ENCODE measurements at places on chromosomes 7 and 10.

DNA sequence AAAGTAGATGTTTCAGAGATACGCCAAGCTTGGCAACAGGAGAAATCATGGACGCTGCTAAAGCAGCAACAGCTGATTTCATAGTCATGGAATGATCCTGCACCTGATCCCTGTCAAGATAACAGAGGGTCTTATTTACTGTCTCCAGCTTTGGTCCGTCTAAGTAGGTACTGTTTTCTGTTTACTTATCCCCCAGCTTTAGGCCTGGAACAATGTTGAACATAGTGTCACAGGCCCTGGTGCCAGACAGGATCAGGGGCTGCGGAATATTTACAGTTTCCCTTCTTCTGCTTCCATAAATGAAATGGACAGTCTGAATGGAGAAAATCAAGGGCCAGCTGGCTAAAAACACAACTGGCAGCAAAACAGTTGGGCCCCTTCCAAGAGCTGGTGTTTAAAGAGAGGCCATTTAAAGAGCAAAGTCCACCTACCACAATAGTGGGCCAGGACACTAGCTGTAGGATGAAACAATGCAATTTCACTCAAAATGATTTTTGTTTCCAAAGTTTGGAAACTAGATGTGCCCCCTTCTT, 2.9 kb downstream of the GPR37 start:
- DNase-seq = no peak

GRCh38 chr10:91512458-91512857, 102.3 kb downstream of the HECTD2 start:
- no peak for DNase-seq

- DNase-seq = no peak
These were observed 252.0 kb downstream of the ELMO1 start for GRCh38 chr7:37196676-37197075.

GRCh38 chr10:106175760-106176377, 988.6 kb downstream of the SORCS1 start:
- no peak for DNase-seq

DNA sequence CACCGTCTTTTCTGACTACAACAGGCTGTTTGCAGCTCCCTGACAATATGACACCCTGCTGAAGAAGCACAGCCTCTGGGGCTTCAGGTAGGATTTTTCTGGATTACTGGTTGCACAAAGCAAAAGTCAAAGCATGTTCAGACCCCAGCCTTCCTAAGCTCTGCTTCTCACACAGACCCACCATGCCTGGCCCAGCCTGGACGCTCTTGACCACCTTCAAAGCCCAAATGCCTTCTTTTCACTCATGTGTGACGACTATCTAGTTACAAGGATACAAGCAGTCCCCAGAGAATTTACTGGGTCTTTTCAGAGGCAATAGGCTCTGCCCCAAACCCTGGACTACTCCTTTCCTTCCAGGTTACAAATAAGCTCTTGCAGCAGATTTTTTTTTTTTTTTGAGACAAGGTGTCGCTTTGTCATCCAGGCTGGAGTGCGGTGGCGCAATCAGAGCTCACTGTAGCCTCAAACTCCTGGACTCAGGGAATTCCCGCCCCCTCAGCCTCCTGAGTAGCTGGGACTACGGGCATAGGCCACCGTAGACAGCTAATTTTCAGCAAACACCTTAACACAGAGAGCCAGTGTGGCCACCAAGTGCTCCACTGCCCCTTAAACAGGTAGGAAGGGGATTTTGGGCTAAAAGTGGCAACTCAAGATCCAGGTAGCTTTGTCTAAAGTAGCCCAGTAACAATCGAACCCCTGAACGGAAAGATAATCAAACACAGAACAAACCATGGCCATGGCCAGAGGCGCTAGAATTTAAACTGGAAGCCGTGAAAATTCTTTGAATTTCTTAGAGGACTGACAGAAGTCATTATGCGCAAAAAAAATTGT, 16.2 kb downstream of the SVIL start:
- no peak for DNase-seq

GRCh38 chr10:48708144-48708543, 23.5 kb downstream of the WDFY4 start:
- DNase-seq = no peak

GRCh38 chr10:67771200-67771599, 66.8 kb downstream of the DNAJC12 start:
- DNase-seq = no peak

DNA sequence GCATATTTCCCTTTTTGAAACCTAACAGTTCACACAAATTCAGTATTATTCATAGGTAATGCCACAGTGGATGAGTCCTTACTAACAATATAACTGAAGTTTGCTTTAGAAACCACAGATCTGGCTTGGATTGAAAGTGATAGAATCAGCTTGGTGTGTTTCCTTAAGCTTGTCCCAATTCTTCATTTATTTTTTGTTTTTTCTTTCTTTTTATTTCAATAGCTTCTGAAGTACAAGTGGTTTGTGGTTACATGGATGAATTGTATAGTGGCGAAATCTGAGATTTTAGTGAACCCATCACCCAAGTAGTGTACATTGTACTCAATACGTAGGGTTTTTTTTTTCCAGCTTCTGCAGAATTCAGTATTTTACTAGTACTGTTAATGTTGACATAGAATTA, 518.2 kb upstream of the SEMA3D start:
- DNase-seq = no peak

DNA sequence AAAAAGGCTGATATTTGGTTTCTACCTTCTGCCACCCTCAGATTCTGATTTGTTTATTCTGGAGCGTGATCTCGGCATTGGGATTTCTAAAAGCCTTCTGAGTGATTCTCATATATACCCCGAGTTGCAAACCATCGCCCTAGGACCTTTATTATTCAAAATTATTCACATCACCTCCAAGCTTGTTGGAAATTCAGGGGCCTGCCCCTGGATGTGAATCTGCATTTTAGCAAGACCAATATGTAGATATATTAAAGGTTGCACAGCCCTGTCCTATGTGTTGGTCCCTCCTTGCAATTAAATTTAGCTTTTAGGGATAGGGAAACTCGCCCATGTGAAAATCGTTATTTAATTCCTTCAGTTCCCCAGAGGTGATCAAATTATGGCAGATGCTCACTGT, 9.0 kb upstream of the CHN2 start:
- DNase-seq = no peak

- no peak for DNase-seq
These were observed 10.8 kb downstream of the ICA1 start for GRCh38 chr7:8251195-8251594.

- no peak for DNase-seq
These were observed 5.4 kb downstream of the IDI1 start for GRCh38 chr10:1043532-1043995.

DNA sequence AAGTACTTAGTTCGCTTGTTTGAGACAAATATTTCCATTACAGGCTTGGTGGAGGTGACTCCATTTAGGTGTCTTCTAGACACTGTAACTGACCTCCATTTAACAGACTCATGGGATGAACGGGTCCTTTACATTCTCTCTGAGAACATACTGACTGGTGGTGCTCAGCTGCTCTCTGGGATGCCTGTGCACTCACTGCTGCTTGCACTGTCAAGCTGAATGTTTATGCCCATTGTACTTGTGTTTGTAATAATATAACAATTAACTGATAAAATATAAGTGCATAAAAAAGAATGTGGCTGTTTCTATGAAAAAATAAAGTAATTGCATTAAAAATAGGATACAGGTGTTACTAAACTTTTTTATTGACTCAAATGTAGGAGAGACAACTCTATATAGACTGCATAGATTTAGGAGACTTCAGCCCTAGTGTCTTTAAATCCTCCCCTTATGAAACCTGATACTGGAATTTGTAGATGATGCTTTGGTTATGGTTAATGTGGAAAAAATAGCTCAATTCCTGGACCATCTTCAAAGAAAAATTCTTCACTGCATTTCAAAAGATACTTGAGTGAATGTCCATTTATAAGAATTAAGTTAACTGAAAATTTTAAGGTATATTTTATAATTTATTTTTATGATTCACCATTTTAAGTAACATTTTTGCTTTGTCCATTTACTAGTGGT, 85.4 kb downstream of the CDK14 start:
- DNase-seq = no peak

- DNase-seq = no peak
These were observed 448 bp upstream of the PTER start for GRCh38 chr10:16436367-16436757.

- no peak for DNase-seq
These were observed 596.4 kb upstream of the GHITM start for GRCh38 chr10:83542774-83543411.

DNA sequence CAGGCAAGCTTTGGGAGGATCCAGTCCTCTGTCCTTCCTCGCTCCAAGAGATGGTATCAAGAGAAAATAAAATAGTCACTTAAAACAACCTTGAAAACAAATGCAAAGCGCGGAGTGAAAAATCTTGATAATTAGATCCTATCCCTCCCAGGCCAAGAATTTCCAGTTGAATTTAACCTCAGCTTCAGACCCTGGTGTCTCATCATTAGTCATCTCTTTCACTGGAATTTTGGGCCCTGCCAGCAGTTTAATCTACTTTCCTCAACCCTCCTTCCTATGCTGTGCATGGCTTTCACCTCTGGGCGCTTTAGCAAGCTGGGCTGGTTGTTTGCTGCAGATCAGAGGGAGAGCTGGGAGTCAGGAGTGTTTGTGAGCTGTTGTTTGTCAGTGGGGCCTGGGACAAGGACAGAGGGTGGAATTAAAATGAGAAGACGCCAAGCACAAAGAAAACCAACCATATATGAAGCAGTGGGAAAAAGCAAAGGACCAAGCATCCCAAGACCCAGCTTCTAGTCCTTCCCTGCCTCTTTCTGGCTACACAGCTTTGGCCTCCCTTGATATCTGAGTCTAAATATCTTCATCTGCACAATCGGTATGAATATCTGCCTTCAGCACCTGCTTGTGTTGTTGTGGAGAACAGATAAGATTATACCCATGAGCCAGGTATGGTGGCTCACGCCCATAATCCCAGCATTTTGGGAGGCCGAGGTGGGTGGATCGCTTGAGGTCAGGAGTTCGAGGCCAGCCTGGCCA, 13.5 kb downstream of the MYOF start:
- DNase-seq = no peak

- DNase-seq = no peak
These were observed 201.0 kb upstream of the PTN start for GRCh38 chr7:137544453-137545058.

DNA sequence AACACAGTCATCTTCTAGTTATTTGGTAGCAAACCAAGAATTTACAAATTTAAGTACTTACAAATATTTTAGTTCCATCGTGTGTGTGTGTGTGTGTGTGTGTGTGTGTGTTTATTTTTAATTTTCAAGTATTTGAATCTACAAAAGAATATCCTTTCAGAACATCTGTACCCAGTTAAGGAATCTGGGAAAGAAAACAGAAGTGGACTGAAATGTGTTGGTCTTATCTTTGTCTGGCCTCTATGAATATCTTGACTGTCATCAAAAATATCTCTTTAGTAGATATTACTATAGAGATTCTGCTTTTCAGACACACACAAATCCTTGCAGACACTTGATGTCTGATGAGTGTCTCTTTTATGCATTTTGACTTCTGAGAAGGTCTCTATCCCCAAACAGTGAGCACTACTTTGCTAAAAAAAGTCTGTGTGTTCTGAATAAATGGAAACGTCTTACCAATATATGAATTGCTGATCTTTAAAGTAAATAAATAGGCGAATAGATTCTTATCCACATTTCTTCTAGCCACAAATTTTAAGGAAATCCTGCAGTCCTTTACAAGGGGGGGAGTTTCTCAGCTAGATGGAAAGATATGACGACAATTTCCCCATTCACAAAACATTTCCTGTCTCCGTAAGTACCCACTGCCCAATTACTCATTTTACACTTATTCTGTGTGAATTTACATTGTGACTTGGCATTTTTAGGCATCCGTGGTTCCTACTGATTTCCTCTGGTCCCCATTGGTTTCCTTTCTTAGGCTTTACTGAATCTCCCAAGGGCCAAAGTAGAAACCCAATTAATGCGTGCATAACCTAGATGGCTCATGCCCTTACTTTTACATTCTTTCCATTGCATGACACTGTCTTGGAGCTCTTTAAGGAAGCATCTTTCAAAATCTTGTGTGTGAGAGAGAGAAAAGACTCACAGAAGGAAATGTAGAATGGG, 36.0 kb downstream of the NRCAM start:
- no peak for DNase-seq

- no peak for DNase-seq
These were observed 14.0 kb upstream of the ENTPD1 start for GRCh38 chr10:95741807-95742467.

DNA sequence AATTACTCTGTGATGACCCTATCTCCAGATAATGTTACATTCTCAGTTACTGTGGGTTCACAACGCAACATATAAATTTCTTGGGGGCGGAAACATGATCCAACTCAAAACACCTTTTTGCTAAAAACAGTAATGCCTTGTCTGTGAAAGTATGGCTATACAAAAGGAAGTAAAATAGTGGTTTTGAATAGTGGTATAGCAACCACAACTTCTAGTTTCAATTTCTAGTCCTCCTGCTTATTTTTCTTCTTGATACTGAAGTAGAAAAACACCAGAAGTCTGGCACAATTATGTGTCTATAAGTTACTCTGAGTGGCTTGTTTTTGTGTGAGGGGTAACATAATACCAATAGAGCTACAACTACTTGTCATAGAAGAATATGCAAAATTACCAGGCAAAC, 21.5 kb upstream of the ZNF800 start:
- DNase-seq = no peak

DNA sequence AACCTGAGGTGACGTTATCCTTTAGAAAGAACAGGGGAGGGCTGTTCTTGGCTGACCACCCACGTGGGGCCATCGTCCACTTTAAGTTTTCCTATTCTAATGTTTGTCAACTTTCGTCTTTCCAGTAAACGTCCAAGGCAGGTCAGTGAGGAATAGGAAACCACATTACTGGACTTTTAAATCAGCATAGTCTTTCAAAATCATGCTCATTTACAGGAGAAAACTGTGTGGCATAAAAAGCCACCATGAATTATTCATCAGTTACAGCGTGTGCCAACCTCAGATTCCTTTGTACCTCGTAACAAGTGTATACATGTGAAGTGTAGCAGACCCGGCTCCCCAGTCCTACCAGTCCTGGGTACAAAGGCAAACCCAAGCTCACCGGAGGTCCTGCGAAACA, 25.1 kb upstream of the ABLIM1 start:
- no peak for DNase-seq

GRCh38 chr10:116743266-116744064, 1.1 kb upstream of the HSPA12A start:
- no peak for DNase-seq

DNA sequence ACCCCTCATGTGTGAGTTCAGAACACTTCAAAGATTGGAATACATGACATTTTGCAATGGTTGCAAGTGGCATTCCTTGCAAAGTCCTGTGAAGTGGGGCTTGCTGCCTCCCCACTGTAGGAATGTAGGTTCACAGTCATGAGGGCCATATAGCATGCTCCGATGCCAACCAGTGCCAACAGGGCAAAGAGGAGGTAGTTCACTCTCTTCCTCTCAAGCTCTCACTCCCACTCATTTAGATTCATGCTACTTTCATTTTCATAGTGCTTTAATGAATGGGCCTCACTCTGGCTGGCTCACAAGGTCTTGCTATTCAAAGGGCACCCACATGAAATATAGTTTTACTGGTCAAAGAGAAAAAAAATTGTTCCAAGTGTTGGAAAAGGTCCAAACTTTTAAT, 169.9 kb upstream of the AOAH start:
- DNase-seq = no peak

GRCh38 chr10:111934931-111935330, 248.6 kb downstream of the GPAM start:
- no peak for DNase-seq

- DNase-seq = no peak
These were observed 62.6 kb upstream of the C1GALT1 start for GRCh38 chr7:7119729-7120128.

- no peak for DNase-seq
These were observed 412.8 kb upstream of the MTPN start for GRCh38 chr7:136389933-136390332.

Measured in stimulated activated CD8-positive, alpha-beta memory T cell treated with anti-CD3 and anti-CD28 coated beads, Interleukin-2, amount 100 ng/mL, for 1 hour (primary cell).